ENCODE measurements at places on chromosomes 7 and 10.

DNA sequence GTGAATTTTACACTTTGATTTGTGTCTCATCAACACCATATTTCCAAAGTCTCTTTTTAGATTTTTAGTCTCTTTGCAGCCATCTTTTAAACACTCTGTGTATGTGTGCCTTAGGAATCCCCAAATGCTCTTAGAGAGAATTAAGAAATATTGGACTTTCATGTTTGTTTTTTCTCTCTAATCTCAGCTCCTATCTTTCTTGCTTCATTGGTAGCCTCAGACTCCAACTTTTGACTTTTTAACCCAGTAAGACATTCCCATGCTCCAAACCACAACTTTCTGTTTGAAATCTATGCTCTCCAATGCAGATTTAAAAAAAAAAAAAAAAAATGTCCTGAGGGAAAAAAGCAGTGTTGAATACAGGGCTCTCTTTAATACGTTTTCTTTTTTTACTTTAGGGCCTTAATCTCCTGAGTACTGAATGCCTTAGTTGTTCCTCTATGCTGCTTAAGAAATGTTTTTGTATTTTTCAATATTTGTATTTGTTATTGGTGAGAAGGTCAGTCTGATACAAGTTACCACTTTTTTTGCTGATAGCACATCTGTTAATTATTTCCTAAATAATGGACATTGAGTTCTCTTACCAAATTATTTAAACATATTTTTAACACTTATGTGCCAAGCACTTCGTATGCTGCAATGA is 489.9 kb downstream of the NXPH1 start:
- no peak for DNase-seq

GRCh38 chr7:133846203-133846945 is 280.8 kb upstream of the LRGUK start:
- no peak for DNase-seq

GRCh38 chr10:68594405-68594804 is 34.3 kb downstream of the TET1 start:
- DNase-seq: no peak

DNA sequence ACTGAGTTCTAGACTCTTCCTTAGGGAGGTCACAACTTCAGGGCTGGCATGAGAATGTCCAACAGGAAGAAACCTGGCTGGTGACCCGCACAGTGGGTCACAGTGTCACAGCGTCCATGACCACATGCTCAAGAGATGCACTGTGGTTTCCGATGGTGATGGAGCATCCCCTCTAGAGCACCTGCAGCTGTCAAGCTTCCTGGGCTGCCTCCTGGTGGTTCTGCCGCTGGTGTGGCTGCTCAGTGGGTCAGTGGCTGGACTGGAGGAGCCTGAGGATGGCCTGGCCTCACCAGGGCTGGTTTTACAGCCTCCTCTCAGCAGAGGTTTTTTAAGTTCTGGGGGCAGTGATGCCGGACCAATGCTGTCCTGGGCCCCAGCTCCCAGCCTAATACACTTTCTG is 149.3 kb downstream of the SH3PXD2A start:
- DNase-seq: no peak

GRCh38 chr10:48577158-48577557 is 27.7 kb downstream of the ARHGAP22 start:
- DNase-seq: no peak

- no peak for DNase-seq
Measured at GRCh38 chr7:23107781-23108180, 2.2 kb downstream of the KLHL7 start.

GRCh38 chr10:126147866-126148587 is 240.2 kb downstream of the ADAM12 start:
- DNase-seq: no peak

DNA sequence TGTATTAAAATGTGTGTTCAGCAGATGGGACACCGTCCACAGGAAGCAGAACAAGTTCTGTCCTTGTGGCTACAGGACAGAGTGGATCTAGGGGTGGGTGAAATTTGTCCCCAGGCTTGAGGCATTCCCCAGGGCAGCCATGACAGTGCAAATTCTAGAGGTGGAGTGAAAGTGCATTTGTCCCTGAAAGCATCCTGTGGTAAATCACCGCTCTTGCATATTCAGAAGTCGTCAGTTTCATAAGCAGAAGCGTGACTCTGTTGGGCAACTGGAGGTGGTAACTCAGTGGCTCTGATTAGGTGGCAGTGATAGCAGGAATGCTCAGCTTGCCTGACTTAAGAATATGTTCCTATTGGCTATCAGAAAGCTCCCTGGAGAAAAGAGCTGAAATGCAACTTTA is 96.6 kb downstream of the SNX10 start:
- DNase-seq: no peak

DNA sequence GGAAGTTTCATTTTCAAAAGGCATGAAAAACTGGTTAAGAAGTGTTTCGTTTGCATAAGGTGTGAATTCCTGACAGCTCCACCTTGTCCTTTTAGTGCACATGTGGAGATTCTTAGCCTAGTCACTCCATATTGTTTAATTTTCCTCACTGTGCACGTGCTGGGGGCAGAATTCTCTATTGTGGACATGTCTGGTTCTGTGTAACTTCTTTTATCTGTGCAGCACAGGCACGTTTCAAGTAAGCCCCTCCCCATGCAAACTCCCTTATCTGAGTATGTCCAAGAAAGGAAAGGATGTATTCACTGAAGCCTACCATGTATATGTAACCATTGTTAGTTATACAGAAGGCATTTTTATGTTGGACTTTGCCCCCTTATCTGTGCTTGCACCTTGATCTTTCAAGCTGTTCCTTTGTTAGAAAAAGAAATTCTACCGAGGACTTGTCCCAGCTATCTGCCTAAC is 1346.3 kb downstream of the REEP3 start:
- DNase-seq: no peak

DNA sequence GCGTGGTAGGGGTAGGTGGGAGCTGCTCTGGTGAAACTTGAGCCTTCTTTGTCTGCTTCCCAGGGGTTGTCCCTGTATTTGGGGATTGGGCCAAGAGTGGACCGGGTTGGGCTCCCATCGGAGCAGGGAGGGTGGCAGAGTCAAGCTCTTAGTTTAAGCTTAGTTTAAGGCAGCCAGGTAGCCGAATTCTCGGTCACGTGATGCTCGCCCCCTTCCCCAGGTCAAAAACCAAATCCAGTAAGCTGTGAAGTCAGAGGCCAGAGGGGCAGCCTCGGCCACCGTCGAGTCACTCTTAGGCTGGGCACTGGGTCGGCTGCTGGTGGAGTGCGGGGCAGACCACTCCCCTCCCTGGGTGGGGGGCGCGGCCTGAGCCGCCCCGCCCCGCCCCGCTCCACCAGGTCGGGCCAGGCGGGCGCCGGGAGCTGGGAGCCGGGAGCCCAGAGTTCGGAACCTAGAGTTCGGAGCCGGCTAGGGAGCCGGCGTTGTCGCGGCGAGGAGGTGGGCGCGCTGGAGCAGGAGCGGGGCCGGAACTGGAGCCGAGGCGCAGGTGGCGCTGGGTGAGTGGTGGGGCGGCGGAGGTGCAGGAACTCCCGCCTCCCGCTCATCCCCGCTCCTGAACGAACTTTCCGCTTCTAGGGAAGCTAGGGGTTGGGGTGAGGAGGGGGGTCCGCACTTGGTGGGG is 2.8 kb upstream of the LZTS2 start:
- no peak for DNase-seq

GRCh38 chr7:120966961-120967360 is 16.4 kb downstream of the ING3 start:
- no peak for DNase-seq

DNA sequence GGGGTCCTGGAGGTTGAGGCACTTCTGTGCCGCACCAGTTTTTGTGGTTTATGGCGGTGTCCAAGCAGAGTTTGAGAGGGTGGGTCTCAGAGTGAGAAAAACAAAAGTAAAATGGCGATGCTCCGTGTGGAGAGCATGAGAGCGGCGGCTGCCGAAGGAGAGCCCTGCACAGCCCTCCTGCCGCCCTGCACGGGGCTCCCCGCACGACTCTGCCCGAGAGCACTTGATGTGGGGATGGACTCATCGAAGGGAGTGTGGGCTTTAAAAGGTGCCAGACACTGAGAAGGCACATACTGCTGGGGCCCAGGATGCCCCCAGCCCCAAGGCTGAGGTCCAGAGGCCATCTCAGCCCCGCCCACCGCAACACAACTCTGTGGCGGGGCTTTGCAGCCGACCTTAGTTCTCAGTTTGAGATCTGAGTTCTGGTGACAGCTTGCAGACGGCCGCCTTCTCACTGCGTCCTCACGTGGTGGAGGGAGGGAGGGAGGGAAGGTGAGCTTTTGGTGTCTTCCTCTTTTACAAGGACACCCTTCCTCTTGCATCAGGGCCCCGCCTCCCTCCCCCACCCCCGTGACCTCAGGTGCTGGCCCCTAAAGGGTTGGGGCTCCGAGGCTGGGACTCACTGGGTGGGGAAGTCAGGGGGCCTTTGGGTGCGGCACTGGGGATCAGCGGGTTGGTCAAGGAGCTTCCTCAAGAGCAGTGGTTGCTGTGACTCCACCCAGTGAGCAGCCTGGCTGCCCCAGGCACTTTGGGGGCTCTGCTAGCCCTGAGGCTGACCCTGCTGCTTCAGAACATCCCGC is 69.1 kb downstream of the NKX6-2 start:
- no peak for DNase-seq

DNA sequence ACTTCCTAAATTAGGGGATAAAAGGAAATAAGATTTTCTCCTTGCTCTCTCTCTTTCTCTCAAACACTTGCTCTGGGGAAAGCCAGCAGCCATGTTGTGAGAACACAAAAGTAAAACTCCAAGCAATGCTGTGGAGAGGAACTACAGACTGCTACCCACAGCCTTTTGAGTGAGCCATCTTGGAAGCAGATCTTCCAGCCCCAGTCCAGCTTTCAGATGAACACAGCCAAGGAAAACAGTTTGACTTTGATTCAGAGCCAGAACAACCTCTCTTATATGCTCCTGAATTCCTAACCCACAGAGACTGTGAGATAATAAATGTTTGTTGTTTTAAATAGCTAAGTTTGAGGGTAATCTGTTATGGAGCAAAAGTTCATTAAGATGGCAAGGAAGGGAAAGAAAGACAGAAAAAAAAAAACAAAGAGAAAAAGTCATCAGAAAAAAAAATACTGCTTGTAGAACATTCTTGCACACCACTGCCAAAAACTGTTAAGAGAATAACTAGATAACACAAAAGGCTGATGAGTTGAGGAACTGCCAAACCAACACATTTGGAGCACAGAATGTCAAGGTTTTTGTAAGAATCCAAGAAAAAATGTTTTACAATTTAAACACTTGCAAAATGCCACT is 20.9 kb upstream of the PRKAR2B start:
- no peak for DNase-seq

- no peak for DNase-seq
Measured at GRCh38 chr7:105752671-105753275, 123.6 kb downstream of the ATXN7L1 start.

DNA sequence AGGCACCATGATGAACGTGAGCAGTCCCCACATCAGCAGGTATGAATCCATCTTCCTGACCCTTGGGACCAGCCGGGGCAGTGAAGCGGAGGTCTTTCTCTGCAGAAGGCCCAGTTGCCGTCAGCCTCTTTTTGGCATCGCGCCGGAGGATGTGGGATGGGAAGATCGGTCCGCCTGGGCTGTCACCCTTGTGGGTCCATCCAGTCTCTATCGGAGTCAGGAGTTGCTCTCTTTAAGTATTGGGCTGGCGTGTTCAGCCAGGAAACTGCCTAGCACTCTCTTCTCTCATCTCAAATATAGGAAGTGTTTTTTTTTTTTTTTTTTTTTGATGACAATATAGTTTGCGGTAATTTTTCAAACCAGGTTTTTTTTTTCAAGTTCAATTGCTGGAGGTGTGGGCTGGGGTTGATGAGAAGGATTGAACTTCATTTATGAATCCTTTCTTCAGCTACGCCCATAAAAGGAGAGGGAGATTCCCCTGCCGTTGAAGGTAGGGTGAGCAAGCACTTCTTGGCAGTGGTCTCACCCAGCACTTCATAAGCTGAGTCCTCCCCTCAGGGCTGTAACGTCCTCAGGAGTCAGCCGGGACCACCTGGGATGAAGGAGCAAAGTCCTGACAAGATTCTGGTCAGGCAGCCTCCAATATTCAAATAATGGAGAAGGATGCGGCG is at the start of gene IL2RA:
TSS of gene IL2RA (minus strand) at position 267 of the 671 bp plus-strand sequence. CDS start at position 51, 216 bp downstream.
- peak; percentile 24 for DNase-seq

DNA sequence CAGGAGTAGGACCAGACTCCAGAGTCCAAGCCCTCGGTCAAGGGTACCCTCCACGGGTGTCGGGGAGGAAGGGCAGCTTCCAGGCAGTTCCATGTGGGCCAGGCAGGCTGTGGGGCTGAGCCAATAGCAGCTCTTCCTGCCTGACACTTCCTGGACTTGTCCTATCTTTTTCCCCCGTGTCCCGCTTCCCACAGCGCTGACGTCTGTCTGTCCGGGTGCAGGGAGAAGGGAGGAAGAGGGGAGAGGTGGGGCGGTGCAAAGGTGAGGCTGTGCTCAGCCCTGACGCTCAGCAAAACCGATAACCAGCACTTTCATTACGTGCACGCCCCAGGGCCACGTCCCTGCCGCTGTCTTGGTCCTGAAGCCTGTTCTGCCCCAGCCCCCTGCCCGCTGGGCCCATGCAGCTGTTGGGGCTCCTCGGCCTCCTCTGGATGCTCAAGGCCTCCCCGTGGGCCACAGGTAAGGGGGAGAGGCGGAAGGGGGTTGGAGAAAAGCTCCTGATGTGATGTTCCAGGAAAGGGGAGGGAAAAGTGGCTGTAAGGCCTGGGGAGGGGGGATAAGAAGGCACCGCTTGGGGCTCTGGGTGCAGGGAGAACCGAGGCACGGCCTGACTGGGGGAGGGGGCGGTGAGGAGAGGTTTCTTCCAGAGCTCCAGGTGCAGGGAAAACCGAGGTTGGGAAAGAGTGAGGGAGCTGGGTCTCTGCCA is at the start of gene MUC3A:
TSS of gene MUC3A (plus strand) at position 308 of the 706 bp plus-strand sequence. CDS start at position 399, 91 bp downstream.
- DNase-seq: no peak

GRCh38 chr10:52598936-52599335 is 173.6 kb downstream of the MBL2 start:
- DNase-seq: no peak

- DNase-seq: no peak
Measured at GRCh38 chr10:102274062-102274461, 28.7 kb downstream of the GBF1 start.

DNA sequence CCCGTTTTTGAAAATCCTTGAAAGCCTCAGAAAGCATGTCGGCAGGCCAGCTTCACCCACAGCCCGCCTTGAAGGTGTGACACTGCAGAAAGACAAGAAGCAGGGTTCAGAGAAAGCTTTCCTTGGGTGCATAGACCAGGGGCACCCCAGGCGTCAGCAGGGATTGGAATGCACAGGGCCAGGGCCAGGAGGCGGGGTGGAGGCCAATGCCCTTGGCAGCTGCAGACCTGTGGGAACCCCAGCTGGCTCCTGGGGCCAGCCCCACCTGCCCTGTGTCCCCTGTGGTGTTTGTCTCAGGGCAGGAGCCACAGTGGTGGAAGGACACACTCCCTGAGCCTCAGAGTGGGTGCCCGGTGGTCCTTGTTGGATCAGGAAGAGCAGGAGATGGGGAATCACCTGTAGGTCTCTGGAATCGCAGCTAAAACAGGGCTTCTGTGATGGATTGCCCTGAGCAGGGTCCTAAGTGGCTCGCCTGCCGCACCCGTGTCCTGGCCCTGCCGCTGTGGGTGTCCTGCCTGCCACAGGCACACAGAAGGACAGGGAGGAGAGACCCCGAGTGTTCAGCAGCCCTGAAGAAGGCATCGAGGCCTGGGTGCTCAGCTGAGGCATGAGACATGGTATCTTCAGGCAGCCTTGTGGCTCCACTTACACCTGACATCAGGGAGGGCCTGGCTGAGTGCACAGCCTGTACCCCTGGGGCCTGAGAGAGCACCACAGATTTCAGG is 32.5 kb downstream of the ANXA8 start:
- DNase-seq: no peak

All from stimulated activated CD8-positive, alpha-beta memory T cell treated with anti-CD3 and anti-CD28 coated beads, Interleukin-12 subunit alpha, Interleukin-12 subunit beta, amount 100 ng/mL, for 4 hours (primary cell).